Mucosa of gallbladder (tissue), 1 donor: ENCODE measurements at places on chromosomes 12 and 14.
A peak's percentile ranks its signal among the peaks of the same experiment; 100 is the strongest.

- DNase-seq: no peak
Measured at GRCh38 chr12:89880690-89881350, 172.2 kb upstream of the ATP2B1 start.

DNA sequence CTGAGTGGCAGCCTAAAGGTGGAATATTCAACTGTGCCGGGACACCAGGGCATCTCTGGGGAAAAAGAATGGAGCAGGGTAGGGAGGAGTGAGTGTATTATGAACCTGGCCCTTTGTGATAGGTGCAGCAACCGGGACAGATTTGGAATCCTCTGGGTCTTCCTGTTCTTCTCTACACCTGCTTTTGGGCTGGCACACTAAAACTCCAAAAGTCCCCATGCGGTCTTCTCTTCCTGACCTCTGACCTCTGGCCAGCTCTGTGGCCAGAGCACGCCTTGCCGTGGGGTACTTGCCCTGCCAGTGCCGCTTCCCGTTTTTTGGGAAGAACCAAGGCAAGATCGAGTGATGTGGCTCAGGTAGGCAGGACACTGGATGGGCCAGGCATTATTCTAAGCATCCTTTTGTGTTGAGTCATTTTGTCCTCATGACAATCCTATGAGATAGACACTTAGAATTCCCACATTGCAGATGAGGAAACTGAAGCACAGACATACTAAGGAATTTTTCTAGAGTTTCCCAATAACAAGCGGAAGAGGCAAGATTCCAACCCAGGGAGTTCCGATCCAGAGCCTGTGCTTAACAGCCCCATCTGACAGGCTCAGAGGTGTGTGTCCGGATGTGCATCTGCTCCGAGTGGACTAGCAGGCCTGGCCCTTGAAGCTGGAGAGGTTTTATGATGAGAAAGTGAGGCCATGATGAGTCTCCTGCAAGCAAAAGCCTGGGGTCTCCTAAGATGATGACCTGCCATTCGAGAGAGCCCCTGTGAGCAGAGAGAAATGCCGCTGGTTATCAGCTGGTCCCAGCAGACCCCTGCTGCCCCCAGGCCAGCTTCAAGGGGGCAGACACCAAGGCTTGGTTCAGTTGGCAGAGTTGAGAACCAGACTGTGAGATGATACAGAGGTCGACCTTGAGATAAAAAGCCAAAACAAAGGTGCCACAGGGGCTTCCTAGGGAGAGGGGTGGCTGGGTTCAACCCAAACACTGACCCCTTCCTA is 67.9 kb upstream of the ESRRB start:
- DNase-seq: no peak

- DNase-seq: peak; percentile 58
Measured at GRCh38 chr12:124398578-124399227, 103.8 kb downstream of the RFLNA start.

DNA sequence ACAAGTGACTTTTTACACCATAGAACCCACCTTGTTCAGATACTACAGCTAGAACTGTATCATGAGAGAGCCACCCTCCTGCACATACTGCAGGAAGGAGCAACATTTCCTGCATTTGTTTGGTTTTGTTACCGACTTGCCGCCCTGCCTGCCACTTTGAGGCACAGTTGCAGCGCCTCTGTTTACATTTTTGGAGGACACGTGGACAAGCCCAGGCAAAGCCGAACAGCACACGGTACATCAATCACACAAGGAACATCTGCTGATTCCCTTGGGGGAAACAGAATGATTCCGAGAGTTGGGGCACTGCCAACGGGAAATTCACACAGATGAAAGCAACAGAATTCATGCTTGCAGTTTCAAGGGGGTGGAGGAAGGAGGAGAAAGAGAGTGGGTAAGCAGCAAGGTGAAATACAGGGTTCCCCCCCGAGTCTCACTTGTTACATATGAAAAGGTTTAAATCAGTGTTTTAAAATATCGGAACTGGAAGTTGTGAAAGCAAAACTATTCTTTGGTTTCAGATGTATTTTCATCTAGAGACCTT is 110.7 kb downstream of the BTG1 start:
- DNase-seq: peak; percentile 56

DNA sequence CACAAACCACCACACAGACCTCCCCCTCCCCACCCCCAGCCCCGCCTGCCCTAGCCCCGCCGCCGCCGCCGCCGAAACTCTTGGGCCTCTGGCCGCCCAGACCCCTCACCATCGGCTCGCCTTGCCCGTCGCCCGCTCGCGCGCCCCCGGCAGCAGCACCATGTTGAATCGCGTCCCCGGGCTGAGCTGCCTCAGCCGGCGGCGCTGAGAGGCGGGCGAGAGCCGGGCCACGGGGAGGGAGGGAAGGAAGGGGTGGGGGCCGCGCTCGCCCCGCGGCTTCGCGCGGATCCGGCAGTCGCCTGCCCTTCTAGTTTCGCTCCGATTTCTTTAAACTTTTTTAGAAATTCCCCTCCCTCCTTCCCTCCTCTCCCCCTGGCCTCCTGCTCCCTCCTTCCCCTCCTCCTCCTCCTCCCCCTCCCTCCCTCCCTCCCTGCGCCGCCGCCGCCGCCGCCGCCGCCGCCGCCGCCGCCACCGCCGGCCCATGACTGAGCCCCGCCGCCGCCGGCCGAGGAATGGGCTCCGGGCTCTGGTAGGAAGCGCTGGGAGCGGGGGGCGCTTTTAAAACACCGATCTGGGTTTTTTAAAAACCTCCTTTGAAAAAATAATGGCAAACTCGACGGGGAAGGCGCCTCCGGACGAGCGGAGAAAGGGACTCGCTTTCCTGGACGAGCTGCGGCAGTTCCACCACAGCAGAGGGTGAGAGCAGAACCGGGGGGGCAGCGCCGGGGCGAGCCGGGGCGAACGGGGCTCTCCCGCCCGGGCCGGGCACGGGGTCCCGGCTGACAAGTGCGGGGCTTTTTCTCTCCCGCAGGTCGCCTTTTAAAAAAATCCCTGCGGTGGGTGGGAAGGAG is at the start of gene ARID2:
Gene ARID2, plus strand, starts transcription at position 474 of the 851 bp plus-strand sequence. Its CDS starts 131 bp downstream, at position 605.
- peak; percentile 57 for DNase-seq

DNA sequence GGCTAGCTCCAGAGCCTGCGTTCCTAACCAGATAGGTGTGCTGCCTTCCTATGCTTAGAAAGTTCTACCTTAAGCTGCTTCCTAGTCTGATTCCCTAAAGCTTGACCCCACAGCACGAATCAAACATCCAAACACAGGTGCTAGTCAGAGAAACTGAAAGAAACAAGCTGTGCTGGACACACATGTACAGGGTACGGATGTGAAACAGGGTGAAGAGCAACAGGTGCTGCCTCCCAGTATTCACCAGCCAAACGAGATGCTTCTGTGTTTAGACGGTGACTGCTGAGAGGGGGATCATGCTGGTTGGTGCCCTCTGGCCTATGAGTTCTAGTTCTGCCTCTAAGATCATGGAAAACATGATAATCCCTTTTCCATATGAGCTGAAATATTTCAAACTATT is 105.3 kb downstream of the GRIP1 start:
- no peak for DNase-seq

DNA sequence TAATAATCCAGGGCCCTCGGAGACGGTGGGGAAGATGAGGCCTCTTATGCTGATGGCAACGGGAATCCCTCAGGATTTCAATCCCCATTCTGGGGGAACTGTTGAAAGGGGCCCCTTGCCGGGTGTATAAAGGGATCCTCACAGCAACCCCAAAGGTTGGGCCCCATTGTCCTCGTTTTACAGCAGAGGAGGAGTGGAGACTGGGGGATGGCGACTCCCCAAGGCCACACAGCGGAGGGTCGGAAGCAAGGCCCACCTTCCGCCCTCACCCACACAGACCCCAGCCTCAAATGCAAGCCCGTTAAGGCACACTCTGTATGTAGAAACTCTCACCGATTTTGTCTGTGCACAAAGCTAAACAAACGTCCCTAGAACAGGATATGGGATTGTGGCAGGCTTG is 327.9 kb upstream of the DIO3 start:
- no peak for DNase-seq

DNA sequence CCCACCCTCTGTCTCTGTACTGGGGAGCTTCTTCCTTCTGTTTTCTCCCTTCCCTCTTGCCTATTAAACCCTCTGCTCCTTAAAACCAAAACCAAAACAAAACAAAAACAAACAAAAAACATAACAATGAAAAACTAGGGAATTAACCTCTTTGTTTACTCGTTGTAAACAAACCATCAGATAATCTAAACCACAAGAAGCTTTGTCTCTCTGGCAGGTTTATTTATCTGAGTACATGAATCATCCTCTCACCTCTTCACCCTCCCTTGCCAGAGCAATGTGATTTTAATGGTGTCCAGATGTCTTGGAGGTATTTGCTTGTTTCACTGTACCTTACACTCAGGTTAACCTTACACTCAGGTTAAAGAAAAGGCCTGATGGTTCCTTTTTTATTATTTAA is 66.1 kb downstream of the DYRK2 start:
- no peak for DNase-seq

- DNase-seq: no peak
Measured at GRCh38 chr14:105622329-105622955, 96.1 kb downstream of the TMEM121 start.

- DNase-seq: no peak
Measured at GRCh38 chr14:22152903-22153302, 436.1 kb downstream of the DAD1 start.

DNA sequence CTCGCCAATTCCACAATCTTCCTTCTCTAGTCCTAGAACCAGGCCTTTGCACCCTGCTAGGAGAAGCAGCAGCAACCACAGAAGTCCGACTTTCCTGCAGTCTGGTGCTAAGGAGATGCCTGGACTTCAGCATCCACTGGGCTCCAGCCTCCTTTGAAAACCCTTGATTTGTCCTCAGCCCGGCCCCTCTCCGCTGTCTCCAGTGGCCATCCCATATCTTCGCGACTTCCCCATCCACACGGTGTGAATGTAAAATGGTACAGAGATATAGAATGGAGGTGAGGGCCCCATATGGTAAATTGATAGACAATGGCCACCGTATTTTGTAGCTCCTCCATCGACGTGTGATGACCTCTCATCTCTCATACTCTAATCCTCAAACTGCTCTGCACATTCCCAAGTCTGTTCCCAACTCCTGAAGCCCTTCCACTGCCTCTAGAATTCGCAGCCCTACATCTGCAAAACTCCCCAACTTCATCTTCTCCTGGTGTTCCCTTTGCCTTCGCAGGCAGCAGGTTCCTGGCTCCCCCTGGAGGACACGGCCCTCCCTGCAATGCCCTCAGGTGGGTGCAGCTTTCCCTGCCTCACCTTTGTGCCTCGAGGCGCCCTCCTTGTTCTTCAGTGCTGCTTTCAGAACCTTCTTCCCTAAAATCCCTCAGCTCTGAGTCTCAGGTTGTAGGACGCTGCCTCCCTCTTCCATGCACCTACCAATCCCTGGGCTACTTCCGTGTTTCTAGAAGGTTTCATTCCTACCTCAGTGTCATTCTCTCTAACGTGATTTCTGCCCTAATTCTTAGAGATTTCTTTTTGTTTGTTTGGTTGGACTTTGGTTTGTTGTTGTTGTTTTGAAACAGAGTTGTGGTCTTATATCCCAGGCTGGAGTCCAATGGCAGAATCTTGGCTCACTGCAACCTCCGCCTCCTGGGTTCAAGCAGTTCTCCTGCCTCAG is 36.7 kb downstream of the TMBIM6 start:
- DNase-seq: peak; percentile 56

GRCh38 chr14:58549105-58549757 is 88.5 kb upstream of the DACT1 start:
- DNase-seq: no peak

DNA sequence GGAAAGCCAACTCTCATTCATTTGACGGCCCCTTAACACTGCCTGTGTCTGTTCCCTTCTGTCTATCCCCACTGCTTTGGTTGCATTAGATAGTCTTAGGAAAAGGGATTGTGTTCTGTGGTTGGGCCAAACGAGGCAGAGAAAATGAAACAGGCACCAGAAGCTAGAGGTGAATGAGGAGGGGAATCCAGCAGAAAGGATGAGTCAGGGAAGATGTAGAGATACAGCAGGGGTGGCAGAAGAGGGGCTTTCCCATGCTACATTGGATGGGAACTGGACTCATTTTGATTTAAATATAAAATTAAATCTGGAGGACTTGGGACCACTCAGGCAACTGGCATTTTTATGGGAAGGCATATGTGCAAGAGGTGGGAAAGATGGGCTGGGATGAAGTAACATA is 43.3 kb downstream of the OTOGL start:
- no peak for DNase-seq

GRCh38 chr14:60686865-60687264 is 37.3 kb downstream of the SIX4 start:
- DNase-seq: no peak

DNA sequence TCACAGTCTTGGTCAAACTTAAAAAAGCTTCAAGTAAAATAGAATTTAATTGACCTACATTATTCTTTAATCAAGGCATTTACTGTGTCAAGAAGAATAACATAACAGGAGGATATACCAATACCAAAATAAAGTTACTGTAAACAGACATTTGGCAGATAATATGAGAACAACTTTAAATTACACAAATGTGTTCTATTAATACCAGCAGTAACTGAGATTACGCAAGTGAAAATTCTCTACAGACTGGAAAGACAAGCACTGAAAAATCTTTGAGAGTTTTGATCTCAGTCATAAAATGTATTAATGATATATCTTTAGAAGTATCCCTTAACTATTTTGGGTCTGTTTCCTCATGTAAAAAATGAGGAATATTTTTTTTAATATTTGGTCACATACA is 169.2 kb upstream of the SOX5 start:
- no peak for DNase-seq

DNA sequence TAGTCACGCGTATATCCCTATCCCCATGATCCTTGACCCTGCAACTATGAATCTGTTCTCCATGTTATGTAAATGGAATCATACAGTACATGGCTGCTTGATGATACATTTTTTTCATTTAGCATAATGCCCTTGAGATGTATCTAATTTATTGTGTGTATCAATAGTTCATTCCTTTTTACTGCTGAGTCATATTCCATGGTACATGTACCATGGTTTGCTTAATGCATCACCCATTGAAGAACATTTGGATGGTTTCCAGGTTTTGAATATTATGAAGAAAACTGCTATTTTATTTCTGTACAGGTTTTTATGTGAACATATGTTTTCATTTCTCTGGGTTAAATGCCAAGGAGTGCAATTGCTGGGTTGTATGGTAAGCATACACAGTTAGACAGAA is 4.0 kb upstream of the RNASE10 start:
- DNase-seq: no peak

GRCh38 chr12:26162905-26163304 is 32.5 kb upstream of the SSPN start:
- no peak for DNase-seq
